ENCODE measurements at places on chromosomes 6 and 20. TPM values are rescaled to one million over a fixed set of nuclear protein-coding genes. Genes with fewer than 3 reads are reported as not detected.

Gene CST2
- not detected for total RNA-seq

Gene PXDC1
- 40.4 TPM for total RNA-seq

Gene ULBP1
- 13.0 TPM for total RNA-seq

Gene TP53TG5
- total RNA-seq = not detected

Gene LINC00237
- total RNA-seq = not detected

Gene WFDC5
- total RNA-seq = 0.33 TPM

Gene BMP5
- total RNA-seq = not detected

Gene ABHD16B
- total RNA-seq = not detected

DNA sequence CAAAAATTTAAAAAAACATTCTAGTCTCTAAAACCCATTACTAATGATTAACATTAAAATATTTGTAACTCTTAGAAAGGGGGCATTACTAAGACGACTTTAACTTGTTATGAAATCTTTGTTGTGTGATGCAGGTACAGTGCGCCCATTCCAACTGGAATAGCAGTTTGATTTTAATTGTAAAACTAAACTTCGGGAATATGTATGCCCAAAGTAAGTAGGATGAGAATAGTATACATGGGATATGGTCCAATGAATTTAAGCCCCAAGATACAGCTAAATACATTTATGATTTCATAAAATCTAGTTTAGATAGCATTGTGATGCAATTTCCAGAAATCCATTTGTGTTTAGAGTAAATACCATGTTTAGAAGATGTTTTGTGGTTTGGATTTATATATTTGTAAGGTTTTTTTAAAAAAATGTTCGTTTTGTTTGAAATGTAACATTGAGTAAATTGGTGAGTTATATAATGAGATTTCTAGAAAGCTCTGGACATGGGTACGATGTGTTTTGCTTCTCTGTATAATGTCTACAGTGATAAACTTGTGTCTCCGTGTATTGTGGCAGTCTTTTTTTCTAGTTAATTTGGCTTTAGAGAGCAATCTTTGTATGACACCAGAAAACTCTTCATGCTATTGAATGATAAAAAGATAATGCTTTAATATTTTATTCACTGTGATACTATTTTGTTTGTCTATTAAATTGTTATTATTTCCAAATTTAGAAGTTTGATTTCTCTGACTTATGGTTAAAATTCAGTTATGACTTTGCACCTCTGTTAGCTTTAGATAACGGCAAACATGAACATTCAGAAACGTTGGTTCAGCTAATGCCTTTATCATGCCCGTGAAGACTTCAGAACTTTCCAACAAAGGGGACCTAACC lies 54.8 kb downstream of the RNF182 start:
- no peak for DNase-seq

DNA sequence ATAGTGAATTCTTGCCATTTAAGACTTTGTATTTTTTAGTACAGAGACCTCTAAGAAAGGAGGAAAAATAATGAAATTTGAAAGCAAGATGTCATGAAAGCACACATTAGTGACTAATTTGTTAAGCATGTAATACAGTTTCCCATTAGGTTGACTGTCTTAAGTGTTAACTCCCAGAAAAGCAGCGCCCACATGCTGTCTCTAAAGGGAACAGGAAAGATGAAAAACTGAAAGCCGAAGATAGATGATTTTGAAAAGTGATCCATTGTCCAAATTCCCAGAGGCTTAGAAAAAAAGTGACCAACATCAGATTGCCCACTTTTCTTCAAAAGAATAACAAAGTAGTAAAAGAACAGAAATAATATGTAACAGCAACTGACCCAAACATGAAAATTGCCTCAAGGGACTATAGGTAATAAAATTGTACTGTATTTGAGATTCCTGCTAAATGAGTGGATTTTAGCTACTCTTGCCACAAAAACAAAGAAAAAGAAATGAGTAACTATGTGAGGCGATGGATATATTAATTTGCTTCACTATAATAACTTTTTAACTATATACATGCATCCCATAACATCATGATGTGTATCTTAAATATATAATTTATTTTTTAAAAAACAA lies 83.2 kb upstream of the OGFRL1 start:
- peak; percentile 30 for DNase-seq

DNA sequence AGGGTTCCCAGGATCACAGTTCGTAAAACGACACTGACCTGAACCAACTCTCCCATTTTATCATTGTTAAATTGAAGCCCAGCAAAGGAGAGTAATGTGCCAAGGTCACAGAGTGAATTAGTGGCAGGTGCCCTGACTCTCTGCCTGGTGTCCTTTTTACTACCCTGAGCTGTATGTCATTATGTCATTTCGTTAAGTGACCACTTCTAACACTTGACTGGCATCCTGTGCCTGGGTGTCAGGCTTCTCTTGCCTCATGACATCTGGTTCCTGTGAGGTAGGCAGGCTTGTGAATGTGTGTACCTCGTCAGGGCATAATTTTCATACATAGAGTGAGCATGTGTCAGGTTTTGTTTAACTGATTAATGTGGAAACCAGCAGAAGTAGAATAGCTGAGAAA lies 48.6 kb downstream of the RALY start:
- DNase-seq = no peak

- DNase-seq = no peak
Measured at GRCh38 chr6:134521116-134521501, 203.2 kb upstream of the SGK1 start.

DNA sequence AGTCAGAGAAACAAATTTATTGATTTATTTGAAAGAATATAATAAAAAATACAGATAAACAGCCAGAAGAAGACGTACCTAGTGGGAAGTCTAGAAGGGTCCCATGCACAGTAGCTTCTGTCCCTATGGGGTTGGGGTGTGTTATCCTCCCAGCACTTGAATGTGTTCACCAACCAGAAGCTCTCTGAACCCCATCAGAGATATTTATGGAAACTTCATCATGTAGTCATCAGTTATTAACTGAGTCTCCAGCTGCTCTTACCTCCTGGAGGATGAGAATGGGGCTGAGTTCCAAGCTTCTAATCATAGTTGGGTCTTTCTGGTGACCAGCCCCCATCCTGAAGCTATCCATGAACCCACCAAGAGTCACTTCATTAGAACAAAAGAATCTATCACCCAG lies 15.4 kb upstream of the USP45 start:
- no peak for DNase-seq

- DNase-seq = no peak
Measured at GRCh38 chr20:44188752-44189151, 1.8 kb upstream of the JPH2 start.

- DNase-seq = no peak
Measured at GRCh38 chr6:2575236-2575635, 175.5 kb downstream of the MYLK4 start.

DNA sequence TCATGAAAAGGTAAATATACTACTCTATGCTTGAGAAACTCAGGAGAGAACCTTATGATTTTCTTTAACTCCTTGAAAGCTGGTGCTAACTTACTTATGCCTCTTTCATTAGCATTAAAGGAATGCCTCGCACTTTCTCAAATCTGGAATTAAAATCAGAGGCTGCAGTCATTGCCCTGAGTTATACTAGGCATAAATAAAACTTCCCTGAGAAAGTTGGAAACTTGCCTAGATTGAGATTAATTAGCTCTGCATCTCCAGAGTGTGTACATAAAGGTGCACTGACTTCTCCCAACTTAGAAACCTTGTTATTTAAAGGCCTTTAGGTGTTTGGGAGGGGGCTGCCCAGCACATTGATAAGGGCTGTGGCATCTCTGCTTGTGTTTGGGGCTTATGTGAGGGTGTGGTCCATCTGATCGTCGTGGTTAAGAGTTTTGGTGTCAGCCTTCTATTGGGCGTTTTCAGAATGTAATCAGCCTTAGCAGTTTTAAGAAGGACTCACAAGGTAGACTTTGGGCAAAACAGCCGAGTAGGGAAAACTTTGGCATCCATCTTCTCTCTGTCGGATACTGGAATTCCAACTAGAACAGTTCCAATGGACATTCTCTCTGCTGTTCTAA lies 32.1 kb upstream of the CCN6 start:
- no peak for DNase-seq

- peak; percentile 32 for DNase-seq
Measured at GRCh38 chr20:63101781-63102720, 95.3 kb upstream of the BHLHE23 start.

DNA sequence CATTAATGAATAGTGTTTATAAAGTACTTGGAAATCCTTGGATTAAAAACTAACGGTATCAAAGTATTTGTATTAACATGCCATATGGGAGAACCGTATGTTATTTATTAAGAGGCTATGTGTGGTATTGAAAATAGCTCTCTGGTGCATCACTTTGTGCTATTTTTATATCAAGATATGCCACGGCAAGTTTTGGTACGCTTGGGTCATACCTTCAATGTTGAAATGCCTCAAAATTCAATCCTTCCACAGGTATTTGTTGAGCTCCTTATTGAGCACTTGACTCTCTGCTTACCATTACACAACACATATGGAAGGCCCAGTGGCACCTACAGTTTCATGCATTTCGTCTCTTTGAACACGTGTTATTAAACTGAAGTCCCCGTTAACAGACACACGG lies 647.9 kb downstream of the KIF16B start:
- DNase-seq = peak; percentile 23

DNA sequence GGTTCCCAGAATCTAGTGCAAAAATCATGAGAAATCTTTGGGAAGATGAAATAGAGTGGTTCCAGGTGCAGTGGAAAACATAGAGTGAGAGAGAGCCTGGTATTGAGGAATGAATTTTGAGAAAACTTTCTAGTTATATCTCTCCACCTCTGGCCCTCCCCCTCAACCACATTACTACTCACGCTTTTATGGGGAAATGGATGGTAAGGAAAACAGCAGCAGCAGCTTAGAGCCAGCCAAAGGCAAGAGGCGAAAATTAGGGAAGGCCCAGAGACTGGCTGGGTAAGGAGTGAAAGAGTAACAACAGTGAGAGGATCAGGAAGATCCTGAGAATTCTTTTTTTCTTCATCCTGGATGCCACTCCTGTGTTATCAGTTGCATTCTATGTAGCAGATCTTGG lies 187.9 kb upstream of the ECI2 start:
- DNase-seq = no peak

- DNase-seq = no peak
Measured at GRCh38 chr20:34573541-34574300, 15.2 kb downstream of the MAP1LC3A start.

- peak; percentile 57 for DNase-seq
Measured at GRCh38 chr6:52392944-52393343, 27.2 kb upstream of the EFHC1 start.

- no peak for DNase-seq
Measured at GRCh38 chr20:12591949-12592470, 416.8 kb upstream of the SPTLC3 start.

GRCh38 chr6:157272866-157273755 lies 50.2 kb downstream of the TMEM242 start:
- no peak for DNase-seq

DNA sequence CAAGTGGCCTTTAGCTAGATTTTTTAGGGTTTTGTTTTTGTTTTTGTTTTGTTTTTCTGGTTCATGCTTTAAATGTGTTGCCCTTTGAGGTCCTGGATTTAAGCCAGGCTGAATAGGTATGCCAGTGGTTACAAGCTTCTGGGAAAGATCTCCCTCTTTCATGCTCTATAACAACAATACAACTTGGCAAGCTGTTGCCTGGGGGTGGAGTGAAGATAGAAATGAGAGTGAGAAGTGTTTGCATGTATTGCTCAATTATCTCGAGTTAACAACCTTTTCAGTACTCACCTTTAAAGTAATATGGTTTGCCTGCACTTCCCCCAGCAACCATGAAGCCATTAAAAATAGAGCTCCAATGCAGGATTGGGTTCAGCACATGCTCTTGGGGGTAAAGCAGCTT lies 19.2 kb upstream of the HAO1 start:
- peak; percentile 4 for DNase-seq

DNA sequence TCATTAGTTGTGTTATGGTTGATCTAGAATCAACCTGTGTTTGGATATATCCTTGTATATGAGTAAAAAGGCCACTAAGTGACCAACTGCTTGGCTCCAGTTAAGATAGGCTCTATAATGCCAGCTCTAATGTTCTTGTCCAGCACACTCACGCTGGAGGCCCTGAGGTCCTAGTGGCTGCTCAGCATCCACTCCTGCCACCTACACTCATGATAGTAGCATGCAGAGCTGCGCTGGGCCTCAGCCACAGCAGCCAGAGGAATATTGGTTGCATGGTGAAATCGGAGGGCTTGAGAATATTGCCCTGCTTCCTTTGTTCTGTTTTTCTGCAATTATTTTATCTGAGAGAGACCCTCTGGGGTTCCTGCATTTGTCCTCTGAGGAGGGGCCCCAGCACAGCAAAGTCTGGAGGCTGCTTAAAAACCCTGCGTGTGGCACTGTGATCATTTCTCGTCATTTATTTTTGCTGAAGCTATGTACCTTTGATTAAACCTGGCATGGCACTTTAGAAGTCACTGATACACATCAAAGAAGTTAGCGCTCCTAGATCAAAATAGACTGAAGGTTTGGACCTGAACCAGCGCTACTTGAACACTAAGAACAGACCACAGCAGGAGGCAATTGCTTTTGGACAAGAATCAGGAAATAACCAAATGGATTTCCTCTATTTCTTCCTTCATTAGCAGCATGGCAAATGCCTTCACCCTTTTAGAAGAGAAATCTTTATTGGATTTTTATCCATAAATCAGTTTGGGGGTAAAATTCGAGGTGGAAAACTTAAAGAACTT lies 398.4 kb upstream of the ID4 start:
- DNase-seq = no peak

DNA sequence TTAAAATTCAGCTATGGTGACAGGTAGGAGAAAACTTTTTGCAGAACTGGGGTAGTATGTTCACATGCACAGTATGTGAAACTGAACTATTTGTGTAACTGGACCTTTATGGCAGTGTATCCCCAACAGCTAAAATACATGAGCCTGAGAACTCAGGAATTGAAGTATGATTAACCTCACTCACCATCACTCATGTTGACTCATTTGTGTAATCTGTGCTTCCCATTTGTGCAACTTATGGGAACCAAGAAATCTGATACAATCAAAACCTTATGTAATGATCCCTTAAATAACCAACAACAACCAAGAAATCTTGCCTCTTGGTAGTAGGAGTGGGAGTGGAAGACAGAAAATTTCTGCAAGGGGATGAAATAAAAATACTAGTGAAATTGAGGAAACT lies 674.9 kb downstream of the HDGFL1 start:
- peak; percentile 48 for DNase-seq

GRCh38 chr20:20327746-20328145 lies 40.2 kb upstream of the INSM1 start:
- DNase-seq = peak; percentile 55

GRCh38 chr6:149319422-149319821 lies 1.9 kb downstream of the TAB2 start:
- peak; percentile 44 for DNase-seq

GRCh38 chr20:57350081-57350710 lies 859 bp upstream of the RAE1 start:
- no peak for DNase-seq

DNA sequence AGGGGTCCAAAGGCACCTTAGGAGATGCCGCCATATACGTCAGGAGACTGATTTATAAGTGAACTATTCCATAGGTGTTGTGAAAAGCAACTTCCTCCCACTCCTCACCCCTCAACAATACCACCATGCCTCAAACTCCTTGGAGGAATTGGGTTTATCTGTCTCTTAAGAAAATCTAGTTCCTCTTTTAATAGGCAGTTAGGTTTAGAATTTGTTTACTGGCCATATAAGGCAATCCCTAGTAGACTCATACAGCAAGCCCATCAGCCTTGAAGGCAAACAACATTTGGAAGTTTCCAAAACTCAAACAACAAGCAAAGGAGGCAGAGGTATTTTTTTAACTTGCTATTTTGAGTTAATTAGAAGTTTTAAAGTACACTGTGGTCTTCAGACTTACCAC lies 66.1 kb downstream of the PRND start:
- DNase-seq = no peak

Data from mammary epithelial cell (primary cell).